ENCODE measurements at places on chromosomes 4 and X.

GRCh38 chrX:76439188-76439587 lies 11.7 kb downstream of the MAGEE1 start:
- DNase-seq: no peak

GRCh38 chr4:38242822-38243387 lies 282.7 kb downstream of the PTTG2 start:
- DNase-seq: no peak

- no peak for DNase-seq
Observed at GRCh38 chr4:183326853-183327252, 4.6 kb upstream of the CLDN24 start.

GRCh38 chr4:188279184-188279583 lies 139.9 kb downstream of the TRIML1 start:
- no peak for DNase-seq

DNA sequence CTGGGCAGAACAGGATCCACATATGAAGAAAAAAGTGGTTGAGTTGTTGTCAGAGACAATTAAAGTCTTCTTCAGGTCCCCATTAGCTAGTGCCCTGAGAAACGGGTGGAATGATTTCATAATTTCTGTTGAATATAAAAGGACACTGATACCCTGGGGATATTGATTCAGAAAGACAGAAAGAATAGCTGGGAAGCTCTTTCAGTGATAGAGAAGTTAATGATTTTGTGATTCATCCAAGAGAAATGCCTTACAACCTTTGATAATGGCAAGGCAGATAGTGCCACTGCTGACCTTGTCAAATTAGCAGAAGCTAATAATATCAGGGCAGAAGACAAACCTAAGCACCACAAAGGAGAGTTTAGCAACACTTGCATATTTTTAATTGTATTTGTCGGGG lies 37.9 kb downstream of the UNC5C start:
- DNase-seq: no peak

DNA sequence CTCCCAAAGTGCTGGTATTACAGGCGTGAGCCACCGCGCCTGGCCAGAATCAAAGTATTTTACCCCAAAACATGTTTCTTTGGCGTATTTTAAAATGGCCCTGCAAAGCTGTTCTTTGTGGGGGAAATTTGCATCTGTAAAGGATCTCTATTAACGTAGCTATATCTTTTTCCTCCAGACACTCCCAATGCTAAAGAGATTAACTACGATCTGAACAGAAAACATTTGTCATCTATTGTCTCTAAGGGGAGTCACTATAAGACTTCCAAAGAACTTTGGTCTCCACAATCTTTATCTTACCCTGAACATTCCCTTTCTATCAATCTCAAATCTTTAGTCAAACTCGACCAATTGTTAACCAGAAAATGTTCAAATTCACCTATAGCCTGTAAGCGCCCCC lies 19.1 kb upstream of the PDS5A start:
- DNase-seq: no peak

GRCh38 chr4:7154351-7154981 lies 37.9 kb upstream of the SORCS2 start:
- DNase-seq: no peak

GRCh38 chr4:46385946-46386345 lies 4.0 kb downstream of the GABRA2 start:
- no peak for DNase-seq

- no peak for DNase-seq
Observed at GRCh38 chr4:174550541-174550940, 28.3 kb upstream of the HPGD start.

DNA sequence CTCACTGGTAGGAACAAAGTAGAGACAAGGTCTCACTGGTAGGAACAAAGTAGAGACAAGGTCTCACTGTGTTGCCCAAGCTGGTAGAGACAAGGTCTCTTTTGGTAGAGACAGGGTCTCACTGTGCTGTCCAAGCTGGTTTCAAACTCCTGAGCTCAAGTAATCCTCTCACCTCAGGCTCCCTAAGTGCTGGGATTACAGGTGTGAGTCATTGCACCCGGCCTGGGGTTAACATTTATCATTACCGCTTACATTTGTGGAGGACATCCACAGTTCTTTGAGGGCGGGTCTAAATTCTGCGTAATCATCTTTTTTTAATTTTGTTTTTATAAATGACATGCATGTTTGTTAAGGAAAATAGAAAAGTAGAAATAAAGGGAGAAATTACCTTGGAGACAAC lies 12.0 kb downstream of the RAB33B start:
- no peak for DNase-seq

- DNase-seq: no peak
Observed at GRCh38 chrX:24423960-24424359, 41.1 kb upstream of the PDK3 start.

DNA sequence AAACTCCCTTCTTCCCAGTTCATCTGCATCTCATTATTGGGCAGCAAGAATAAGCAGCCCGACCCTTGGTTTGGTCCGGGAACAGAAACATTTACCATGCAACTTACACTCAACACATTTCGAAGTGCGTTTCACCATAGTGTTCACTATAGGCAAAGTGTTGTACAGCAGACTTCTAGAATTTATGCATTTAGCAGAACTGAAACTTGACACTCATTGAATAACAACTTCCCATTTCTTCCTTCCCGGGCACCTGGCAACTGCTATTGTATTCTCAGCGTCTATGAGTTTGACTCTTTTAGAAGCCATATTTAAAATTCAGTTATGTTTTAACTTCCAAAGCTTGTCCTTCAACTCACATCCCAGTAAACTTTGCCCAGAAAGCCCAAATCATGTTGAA lies 840.6 kb downstream of the NLGN4X start:
- no peak for DNase-seq

GRCh38 chrX:120755066-120755846 lies 120.4 kb downstream of the CT47B1 start:
- no peak for DNase-seq

- DNase-seq: no peak
Observed at GRCh38 chr4:165537028-165537648, 158.3 kb downstream of the CPE start.

DNA sequence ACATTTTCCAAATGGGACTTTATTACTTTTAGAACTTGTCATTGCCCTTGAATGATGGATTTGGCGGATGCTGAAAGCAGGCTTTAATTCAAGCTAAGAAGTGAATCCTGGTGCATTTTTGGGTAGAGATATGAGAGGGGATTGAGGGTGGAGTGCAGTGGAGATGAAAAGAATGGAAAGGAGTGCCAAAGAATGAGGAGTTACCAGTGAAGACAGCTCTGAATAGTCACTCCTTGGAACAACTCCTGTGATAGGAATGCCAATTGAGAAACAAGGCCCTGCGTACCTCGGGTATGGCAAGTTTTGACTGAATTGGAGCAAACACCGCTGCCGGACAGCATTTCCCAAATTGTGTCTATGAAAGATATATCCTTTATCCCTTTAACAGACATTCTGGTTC lies 36.5 kb upstream of the ETNPPL start:
- DNase-seq: no peak

GRCh38 chr4:159505266-159505975 lies 402.5 kb downstream of the RAPGEF2 start:
- no peak for DNase-seq

DNA sequence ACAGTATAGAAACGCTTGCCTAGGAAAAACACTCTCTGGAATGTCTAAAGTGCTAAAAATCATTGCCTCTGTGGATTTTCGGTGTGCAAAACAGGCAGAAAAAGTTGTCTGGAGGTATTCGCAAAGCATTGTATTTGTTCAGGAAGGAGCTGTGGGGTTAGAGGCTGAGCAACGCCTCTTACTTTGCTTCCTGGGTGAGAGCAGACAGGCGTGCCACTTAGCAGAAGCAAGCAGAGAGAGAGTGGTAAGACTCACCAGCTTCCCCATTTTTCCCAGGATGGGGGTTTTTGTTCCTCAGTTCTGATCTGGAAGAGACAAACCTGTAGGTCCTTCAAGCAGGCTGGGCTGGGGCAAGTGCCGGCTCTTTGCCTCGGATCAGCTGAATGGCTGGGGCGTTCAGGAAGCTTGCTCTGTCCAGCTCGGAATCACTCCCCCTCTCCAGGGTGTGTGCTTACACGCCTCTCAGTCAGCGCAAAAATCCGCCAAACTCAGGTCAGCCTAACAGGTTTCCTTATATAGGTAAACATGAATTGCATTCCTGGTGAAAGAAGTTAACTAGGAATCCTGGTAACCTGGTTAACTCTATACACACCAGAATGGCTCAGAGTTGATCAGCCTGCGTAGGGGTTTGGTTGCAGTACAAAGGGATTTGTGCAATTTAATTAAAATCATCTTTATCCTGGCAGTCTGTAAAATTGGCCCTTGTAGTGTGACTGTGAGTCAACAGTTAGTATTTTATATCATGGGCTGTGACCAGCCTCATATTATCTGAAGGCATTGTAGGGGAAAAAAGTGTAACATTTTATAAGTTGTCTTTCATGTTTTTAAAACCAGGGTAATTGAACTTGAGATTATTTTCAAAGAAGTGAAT lies 213.1 kb upstream of the MID1 start:
- DNase-seq: no peak

GRCh38 chr4:117421706-117422105 lies 336.3 kb upstream of the TRAM1L1 start:
- DNase-seq: no peak

DNA sequence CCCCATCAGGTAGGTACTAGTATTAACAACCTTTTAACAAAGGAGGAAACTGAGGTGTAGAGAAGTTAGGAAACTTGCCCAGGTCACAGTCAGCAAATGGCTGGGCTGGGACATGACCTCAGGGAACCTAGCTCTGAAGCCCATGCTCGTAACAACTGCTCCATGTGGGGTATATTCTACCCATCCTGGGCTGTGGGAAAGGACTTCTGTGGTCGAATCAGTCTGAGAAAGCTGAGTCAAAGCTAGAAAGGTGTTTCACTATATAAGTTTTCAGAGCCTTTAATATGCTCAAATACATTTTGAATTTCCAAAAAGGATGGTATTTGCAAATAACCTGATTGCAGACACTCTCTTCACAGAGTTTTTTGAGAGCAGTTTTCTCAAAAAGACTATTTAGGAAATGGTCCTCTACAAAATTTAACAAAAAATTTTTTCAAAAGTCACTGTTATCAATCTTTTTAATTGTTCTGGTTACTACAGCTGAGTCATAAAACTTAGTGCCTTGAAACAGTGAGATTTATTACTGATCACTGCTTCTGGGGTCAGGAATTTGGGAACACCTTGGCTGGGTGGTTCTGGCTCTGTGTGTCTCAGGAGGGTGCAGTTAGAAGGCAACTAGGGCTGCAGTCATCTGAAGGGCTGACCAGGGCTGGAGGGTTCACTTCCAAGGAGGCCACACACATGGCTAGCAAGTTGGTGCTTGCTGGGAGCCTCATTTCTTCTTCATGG lies 53.6 kb downstream of the NSG1 start:
- no peak for DNase-seq

DNA sequence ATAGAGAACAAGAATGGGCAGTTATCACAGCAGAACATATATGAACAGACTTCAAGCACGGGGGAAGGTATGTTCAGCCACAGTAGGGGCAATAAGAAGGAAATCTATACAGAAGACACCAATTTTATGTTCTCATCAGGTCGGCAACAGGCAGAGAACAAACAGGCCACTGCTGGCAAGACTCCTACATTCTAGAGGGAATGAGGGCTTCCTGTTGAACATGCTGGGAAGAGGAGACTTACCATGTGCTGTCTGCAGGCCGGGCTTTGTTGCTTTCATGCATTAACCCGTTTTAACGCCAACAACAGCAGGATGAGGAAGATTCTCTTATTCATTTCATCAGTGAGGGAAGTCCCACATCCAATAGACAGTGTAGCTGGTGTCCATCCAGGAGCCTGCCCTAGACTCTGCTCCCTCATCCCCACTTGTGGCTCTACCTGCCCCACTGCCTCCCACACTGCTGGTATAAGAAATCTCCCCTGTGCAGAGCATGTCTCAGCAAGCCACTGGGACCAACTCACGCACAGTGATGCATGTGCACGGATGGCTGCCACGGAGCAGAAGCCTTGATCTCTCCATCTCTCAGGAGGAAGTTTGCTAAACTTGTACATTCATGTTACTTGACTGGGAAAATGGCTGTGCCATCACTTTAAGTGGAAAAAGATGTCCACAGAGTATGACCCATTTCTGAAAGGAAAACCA lies 84.5 kb downstream of the ACOX3 start:
- DNase-seq: no peak

GRCh38 chrX:11242704-11243103 lies 50.5 kb upstream of the AMELX start:
- DNase-seq: no peak

GRCh38 chr4:48195853-48196252 lies 61.8 kb upstream of the TXK start:
- no peak for DNase-seq

DNA sequence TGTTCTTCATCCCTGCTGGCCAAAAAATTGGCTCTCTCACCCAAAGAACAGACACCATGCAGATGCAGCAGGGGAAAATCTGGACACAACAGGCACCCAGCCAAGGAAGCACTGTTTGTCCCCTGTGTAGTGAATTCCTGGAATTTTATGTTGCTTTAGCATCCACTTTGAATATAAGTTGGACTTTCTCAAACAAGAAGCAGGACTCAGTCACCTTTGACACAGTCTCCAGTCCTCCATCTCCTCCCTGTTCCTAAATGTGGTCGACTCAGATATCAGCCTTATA lies 11.8 kb downstream of the ZNF182 start:
- DNase-seq: no peak

GRCh38 chr4:8637456-8637984 lies 45.0 kb downstream of the CPZ start:
- DNase-seq: no peak

DNA sequence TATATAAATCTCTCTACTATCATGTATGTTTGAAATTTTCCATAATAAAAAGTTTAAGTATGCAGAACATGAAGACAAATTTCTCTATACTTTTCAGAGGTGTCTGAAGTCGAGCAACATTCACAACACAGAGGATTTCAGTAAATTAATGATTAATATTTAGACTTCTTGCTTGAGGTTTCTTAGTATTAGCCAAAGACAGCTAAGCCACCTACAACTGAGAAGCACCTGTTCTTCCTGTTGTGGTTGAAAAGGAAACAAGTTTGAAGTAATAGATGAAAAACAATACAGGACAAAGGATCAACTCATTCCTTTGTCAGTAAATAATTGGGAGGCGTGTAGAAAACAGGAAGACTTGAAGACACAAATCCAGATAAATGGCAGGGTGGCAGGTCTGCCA lies 21.1 kb downstream of the SCML1 start:
- no peak for DNase-seq

All from stimulated activated CD8-positive, alpha-beta memory T cell treated with anti-CD3 and anti-CD28 coated beads, Interleukin-2, amount 100 ng/mL, for 1 hour (primary cell).